ENCODE measurements at places on chromosomes 6 and 20. TPM values are rescaled to one million over a fixed set of nuclear protein-coding genes. Genes with fewer than 3 reads are reported as not detected.

DNA sequence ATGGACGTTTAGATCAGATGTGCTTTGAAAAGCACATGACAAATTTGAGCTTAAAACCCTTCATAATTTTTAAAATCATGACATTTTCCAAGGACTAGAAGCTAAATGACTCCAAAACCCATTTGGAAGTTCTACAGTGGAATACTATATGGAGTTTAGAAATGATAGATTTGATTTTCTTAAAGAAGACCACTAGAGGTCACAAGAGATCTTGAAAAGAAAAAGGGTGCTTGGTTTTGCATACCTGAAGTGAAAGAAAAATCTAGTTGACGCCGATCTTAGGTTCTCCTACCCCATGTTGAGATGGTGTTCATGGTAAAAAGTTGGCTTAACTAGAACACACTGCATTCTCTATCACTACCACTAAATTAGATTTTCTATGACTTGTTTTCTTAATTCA is 31.5 kb downstream of the CFAP61 start:
- peak; percentile 72 for DNase-seq

GRCh38 chr6:135052939-135053338 is 1.7 kb downstream of the HBS1L start:
- no peak for DNase-seq

Gene ECT2L
- 0.45 TPM for total RNA-seq

- no peak for DNase-seq
Measured at GRCh38 chr6:47096211-47096895, 54.2 kb upstream of the ADGRF1 start.

GRCh38 chr6:56009636-56010035 is 134.2 kb upstream of the BMP5 start:
- DNase-seq = no peak

DNA sequence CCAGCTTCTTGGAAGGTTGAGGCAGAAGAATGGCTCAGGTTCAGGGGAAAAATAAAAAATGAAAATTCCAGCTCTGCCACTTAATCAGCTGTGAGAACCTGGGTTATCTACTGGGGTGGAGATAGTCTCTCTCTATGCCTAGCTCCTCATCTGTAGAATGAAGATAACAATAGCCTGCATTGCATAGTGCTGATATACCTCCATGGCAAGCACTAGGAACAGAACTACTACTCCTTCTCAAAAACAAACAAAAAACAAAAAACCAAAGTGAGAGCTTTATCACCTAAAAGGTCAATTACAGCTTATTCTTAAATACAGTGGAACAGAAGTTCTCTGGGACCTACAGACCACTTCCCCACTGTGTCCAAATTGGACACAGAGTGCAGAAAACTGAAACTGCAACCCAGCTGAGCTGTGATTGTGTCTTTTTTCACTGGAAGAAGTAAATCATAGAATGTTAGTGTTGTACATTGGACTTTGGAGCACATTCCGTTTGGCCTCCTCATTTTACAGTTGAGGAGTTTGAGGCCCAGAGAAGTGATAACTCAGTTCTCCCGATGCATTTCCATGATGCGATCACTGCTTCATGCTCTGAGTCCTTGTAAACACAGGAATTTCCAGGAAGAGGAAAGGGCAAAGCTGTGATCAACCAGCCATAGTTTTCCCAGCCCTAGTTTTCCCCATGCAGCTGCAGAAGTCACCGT is 23.3 kb downstream of the MTFR2 start:
- no peak for DNase-seq

- DNase-seq = no peak
Measured at GRCh38 chr6:24430086-24430485, 27.4 kb downstream of the MRS2 start.

- DNase-seq = no peak
Measured at GRCh38 chr6:106056060-106056745, 29.9 kb upstream of the PRDM1 start.

DNA sequence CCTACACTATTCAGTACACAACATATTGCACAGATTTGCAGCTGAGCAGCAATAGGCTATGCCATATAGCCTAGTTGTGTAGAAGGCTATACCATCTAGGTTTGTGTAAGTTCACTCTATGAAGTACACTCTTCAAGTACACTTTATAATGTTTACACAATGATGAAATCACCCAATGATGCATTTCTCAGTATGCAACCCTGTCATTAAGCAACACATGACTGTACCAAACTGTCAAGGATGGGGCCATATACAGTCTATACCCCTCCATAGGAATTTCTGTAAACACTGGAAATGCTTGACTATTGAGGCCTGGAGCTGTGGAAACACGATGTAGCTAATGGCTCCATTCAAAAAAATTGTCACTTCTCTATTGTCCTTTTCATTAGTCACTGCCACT is 535.4 kb downstream of the EPM2A start:
- no peak for DNase-seq

Data from cerebellum (tissue), 4 donors.